SK-N-SH (cell line): ENCODE measurements at places on chromosomes 2 and 18. TPM values are rescaled to one million over a fixed set of nuclear protein-coding genes. Genes with fewer than 3 reads are reported as not detected.

- H3K27ac ChIP-seq, result no peak overlapping the region
- no peak overlapping the region for H3K4me3 ChIP-seq
- DNase-seq, result no peak
- no peaks in the 10 kb centered on the region for H3K36me3 ChIP-seq
- no peaks in the 10 kb centered on the region for H3K27me3 ChIP-seq
Observed at GRCh38 chr2:238817382-238817781, 30.5 kb upstream of the TWIST2 start.

The CASP8 gene
- 13.1 and 15.6 TPM in 2 replicates for polyA plus RNA-seq

The PROKR1 gene
- not detected in 2 replicates for polyA plus RNA-seq

GRCh38 chr2:215503381-215503780, 67.5 kb upstream of the FN1 start:
- no peaks in the 10 kb centered on the region for H3K36me3 ChIP-seq
- no peak overlapping the region for H3K27ac ChIP-seq
- no peak for DNase-seq
- peaks cover 3% of the 10 kb centered on the region for H3K4me1 ChIP-seq
- H3K4me3 ChIP-seq, result no peak overlapping the region
